ENCODE measurements at places on chromosomes 5 and 9. TPM values are rescaled to one million over a fixed set of nuclear protein-coding genes. Genes with fewer than 3 reads are reported as not detected.

The SOX30 gene
- not detected for total RNA-seq

DNA sequence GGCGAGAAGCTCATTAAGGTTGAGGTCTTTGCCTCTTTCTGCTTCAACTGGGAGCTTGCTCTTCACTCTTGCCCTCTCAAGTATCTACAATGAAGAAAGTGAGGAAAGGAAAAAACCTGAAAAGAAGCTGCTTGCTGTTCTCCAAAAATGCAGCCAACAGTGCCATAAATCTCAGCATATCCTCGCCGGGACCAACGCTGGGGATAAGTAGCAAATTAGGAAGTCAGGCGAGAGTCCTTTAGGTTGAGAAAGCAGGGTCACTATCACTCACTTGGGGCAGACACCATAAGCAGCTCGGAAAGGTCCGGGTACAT, 399 bp downstream of the NUP155 start:
- H3K27ac ChIP-seq: peak overlapping the region; percentile 95
- no peaks in the 10 kb centered on the region for H3K27me3 ChIP-seq
- peaks cover 12% of the 10 kb centered on the region for H3K36me3 ChIP-seq
- H3K4me1 ChIP-seq: peaks cover 25% of the 10 kb centered on the region

DNA sequence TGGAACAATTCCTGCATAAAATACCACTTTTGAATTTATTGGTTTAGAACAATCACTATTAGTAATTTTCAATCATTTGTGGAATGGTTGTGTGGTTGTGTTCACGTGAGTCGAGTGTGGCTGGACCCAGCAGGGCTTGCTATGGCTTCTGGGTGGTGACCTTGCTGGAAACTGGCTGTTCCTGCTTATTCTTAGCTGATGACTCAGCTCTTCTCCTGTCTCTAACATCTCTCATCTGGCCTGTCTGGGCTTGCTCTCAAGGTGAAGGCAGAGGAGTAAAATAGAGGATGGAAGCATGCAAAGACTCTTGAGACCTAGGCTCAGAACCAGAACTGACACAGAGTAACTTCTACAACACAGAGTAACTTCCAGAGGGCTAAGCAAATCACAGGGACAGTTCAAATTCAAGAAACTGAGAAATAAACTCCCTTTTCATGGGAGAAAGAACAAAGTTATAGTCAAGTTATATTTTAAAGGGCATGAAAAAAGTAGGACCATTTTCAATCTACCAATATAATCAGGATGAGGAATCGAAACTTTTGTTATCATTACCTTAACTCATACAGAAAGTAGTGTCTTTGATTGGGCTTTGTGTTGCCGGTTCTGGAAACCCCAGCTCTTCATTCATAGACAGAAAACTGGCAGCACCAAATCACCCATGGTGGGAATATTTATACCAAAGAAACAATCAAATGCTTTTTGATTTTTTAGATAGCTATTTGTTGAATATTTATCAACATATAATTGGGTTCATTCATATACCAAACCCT, 665.1 kb downstream of the CDH18 start:
- H3K4me3 ChIP-seq: no peak overlapping the region
- no peaks in the 10 kb centered on the region for H3K36me3 ChIP-seq
- no peaks in the 10 kb centered on the region for H3K4me1 ChIP-seq

The SETD9 gene
- total RNA-seq: 15.9 TPM

DNA sequence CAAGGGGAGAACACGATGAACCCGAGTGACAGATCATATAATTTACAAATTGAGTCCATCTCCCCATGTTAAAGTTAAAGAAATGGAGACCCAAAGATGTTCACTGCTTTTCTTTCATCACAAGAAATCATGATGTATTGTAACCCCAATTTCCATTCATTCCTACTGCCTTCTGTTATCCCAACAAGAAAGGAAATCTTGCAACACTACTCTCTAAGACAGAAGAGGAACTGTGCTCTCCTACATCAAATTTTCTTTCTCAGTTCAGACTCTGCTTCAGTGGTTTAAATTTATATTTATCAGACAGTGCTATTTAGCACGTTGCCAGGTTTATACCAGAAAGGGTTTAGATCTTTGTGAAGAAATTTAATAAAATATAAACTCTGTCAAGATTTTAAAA, 83.8 kb upstream of the RASA1 start:
- H3K4me1 ChIP-seq: peaks cover 10% of the 10 kb centered on the region
- no peaks in the 10 kb centered on the region for H3K27me3 ChIP-seq
- no peak for DNase-seq
- no peak overlapping the region for H3K4me3 ChIP-seq
- no peaks in the 10 kb centered on the region for H3K36me3 ChIP-seq

DNA sequence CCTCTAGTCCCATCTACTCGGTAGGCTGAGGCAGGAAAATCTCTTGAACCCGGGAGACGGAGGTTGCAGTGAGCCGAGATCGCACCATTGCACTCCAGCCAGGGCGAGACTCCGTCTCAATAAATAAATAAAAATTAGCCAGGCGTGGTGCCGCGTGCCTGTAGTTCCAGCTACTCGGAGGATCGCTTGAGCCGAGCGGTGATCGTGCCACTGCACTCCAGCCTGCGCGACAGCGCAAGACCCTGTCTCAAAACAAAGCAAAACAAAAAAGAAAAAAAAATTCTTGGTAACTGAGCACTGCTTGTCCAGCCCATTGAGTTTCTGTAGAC, 710 bp upstream of the WDR55 start:
- peak overlapping the region; percentile 100 for H3K4me3 ChIP-seq
- H3K36me3 ChIP-seq: peaks cover 70% of the 10 kb centered on the region
- H3K27ac ChIP-seq: peak overlapping the region; percentile 98
- peaks cover 26% of the 10 kb centered on the region for H3K4me1 ChIP-seq
- no peaks in the 10 kb centered on the region for H3K27me3 ChIP-seq

GRCh38 chr5:62340392-62340791, 34.4 kb downstream of the KIF2A start:
- H3K27me3 ChIP-seq: no peaks in the 10 kb centered on the region
- peaks cover 50% of the 10 kb centered on the region for H3K4me1 ChIP-seq
- H3K4me3 ChIP-seq: no peak overlapping the region
- H3K27ac ChIP-seq: peak overlapping the region; percentile 30
- H3K36me3 ChIP-seq: peaks cover 32% of the 10 kb centered on the region

DNA sequence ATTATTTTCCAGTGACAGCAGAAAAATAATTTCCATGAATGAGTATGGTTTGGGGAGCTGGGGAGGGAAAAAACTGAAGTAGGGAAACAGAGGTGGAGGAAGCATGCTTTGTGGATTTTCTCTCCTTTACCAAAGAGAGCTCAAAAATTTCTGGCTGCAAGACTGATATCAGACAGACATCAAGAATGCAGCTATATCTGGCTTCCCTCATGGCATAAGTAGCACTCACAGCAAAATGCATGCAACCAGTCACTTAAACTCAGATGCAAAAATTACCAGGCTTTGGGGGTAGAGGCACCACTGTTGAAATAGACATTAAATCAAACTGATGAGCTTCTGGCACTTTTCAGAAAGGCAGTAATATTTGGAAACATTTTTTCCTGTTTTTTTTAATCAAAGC, 196.9 kb downstream of the TSSK1B start:
- H3K27me3 ChIP-seq: peaks cover 42% of the 10 kb centered on the region
- no peaks in the 10 kb centered on the region for H3K4me1 ChIP-seq
- H3K4me3 ChIP-seq: no peak overlapping the region
- no peaks in the 10 kb centered on the region for H3K36me3 ChIP-seq
- no peak for DNase-seq
- H3K27ac ChIP-seq: no peak overlapping the region

GRCh38 chr9:74940600-74940999, 12.1 kb downstream of the C9orf40 start:
- H3K4me1 ChIP-seq: peaks cover 10% of the 10 kb centered on the region
- H3K27ac ChIP-seq: no peak overlapping the region
- no peaks in the 10 kb centered on the region for H3K36me3 ChIP-seq
- peaks cover 11% of the 10 kb centered on the region for H3K27me3 ChIP-seq
- no peak overlapping the region for H3K4me3 ChIP-seq

The LCN15 gene
- total RNA-seq: not detected

The CBY3 gene
- total RNA-seq: 0.63 TPM

GRCh38 chr5:42944989-42945388, 95.1 kb downstream of the ANXA2R start:
- H3K27ac ChIP-seq: no peak overlapping the region
- no peak overlapping the region for H3K4me3 ChIP-seq
- DNase-seq: no peak
- H3K36me3 ChIP-seq: no peaks in the 10 kb centered on the region
- H3K27me3 ChIP-seq: peaks cover 28% of the 10 kb centered on the region
- peaks cover 15% of the 10 kb centered on the region for H3K4me1 ChIP-seq

The SLC6A18 gene
- not detected for total RNA-seq

Data from activated CD4-positive, alpha-beta T cell treated with anti-CD3 and anti-CD28 coated beads, Interleukin-2, amount 10 ng/mL, durations not matched to agents 24 days and 14 days (primary cell).